ENCODE measurements at places on chromosomes 16 and 17.

GRCh38 chr17:70859829-70860228 is 690.5 kb downstream of the KCNJ2 start:
- DNase-seq = no peak

DNA sequence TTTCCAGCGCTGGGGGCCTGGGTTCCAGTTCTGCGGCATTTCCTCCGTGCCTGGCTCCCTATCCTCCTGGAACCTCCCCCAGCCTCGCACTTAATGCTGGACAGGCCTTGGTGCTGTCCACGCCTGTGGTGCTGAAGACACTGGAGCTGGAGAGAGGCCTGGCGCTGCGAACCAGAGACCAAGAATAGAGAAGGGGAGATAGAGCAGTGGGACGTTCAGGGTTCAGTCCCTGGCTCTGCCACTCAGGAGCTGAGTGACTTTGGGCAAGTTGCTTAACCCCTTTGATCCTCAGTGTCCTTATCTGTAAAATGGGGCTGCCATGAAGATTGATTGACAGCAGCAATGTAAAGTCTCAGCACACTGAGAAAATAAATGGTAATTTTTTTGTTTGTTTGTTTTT is 11.9 kb downstream of the SBK1 start:
- DNase-seq = no peak

- DNase-seq = no peak
Measured at GRCh38 chr16:89565506-89566372, 5.3 kb downstream of the RPL13 start.

DNA sequence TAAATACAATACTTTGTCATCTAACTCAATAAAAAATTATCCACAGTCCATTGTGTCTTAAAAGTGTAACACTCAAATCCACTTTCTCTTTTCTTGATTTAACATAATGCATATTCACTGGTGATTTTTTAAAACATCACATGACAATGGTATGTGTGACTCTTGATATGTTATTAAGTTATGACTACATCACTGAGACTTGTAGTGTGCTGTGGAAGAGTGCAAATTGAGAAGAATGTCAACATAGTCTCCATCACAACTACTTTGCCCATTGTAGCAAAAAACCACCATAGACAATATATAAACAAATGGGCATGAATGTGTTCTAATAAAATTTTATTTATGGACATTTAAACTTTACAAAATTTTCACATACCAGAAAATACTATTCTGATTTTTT is 380.7 kb upstream of the PMFBP1 start:
- DNase-seq = no peak

DNA sequence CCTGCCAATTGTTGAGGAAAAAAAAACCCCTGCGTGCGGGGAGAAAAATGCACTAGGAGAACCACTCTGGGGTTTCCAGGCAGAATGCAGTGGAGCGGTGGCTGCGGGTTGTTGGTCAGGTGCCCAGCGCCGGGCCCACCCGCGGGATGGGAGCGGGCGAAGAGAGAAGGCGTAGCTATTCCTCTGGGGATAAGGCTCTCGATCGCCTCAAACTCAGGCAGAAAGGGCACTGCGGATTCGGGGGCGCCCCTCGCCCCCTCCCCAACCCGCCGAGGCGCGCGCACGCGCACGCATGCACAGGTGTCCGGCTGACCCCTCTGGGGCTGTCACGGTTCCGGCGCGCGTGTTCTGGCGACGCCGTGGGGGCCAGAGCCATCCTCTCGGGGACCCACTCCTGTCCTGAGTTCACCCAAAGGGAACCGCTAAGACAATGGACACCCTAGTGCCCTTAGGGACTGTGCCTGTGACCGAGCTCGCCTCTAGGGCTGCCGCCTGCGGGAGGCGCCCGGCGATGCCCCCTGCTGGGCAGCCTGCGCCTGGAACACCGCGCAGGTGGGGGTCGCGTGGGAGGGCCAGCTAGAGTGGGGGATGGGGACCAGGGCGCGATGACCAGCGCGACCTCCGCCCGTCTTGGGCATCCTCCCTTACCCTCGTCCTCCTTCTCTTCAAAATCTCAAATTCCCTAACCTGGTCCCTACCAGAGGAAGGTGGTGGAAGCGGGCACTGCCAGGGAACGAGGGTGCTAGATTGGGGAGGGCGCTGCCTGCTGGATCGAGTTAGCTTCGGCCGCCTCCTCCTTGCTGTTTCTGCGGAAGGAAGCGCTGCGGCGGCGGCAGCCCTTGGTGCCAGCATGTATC is 14.4 kb upstream of the CBX8 start:
- no peak for DNase-seq

DNA sequence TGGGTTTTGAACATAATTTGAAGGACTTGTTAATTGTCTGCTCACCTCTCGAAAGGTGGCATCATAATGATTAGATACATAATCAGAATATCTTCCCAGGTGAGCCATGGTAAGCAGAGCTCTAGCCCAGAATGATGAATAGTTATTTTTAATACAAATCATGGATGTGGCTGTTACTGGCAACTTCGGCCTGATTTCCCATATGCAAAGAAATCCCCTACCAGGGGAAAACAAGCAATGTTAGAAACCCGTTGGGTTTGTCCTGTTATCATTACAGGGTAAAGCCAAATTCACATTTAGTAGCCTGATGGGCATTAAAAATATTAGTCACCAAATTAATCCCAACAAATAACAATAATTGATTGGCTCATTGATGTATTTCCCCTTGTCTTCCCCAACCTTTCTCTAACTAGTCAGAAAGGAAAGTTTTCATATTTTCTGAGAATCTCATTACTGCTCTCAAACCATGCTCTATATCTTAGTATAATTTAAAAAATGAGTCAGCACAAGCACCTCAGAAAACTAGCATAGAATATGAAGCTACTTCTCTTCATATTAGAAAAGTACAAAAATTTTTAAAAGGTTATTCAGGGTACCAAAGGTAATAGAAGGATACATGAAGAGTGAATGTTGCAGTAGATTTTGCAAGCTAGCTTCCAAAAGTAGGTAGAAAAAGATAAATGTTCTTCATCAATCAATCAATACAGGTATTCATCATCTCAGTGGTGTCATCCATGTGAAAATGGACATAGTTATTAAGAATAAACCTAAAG is 5.0 kb downstream of the STAT5B start:
- no peak for DNase-seq

- DNase-seq = no peak
Measured at GRCh38 chr17:79463421-79464317, 147.2 kb downstream of the RBFOX3 start.

DNA sequence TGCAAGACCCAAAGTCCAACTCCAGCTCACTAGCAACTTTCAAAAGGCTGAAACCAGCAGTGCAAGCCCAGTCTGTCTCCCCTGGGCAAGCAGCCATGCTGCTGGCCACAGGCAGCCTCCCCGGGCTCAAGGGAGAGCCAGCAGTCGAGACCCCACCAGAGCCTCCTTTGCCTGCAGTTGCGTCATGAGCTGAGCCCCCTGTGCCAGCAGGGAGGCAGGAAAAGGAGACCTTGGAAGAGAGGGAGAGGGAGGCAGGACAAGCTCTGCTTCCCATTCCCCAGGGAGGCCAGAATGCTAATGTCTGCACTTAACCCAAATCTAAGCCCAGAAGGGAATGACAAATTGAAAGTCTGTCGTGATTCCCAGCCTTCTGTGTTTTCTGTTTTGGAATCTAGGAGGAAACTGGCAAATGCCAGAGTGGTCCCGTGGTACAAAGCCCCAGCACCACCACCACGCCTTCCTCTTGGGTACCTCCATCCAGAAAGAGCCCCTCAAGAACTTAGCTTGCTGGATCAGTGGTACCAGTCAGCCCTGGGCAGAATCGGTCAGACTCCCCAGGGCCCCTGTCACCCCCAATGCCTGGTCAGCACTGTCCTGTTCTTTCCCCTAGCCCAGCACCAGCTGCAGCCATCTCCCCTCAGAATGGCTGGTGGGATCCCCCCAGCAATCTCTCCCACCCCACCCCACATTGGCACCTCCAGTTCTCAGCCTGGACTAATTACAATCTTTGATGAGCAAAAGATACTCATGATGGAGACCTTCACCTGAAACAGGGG is 99.3 kb upstream of the TNRC6C start:
- DNase-seq = no peak

GRCh38 chr17:9230346-9230745 is 209.0 kb downstream of the NTN1 start:
- no peak for DNase-seq

- no peak for DNase-seq
Measured at GRCh38 chr17:13310858-13311257, 290.9 kb downstream of the HS3ST3A1 start.

DNA sequence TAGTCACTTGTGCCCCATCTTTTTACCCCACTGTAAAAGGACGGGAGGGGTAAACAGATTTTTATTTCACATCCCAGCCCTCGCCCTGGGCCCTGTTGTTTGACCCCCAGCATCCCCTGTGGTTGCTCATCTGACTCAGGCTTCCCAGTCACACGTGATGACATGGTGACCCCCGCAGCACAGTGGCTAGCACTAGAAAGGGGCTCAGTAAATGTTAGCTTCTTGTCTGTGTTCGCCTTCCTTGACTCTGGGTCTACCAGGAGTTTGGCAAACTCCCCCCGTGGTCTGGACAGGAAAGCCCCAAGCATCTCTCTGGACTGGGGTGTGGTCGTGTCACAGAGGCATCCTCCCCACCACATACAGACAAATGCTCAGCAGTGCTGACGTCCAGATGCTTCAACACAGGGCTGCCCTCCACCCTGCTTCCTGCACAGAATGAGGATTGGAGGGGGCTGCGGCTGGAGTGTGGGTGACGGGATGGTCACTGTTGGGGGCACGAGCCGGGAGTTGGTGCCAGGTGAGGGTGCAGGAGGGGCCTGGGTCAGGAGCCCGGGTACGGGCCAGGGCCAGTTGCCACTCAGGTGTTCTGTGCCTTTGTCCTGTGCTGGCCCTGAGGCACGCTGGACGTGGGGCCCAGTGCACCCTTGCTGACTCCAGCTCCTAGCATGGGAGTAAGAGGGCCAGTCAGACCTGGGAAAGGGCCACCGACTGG is 69.1 kb downstream of the METRNL start:
- DNase-seq = no peak

GRCh38 chr16:51450909-51451308 is 299.8 kb upstream of the SALL1 start:
- DNase-seq = no peak

GRCh38 chr17:66932311-66932710 is 32.2 kb upstream of the CACNG4 start:
- DNase-seq = no peak

DNA sequence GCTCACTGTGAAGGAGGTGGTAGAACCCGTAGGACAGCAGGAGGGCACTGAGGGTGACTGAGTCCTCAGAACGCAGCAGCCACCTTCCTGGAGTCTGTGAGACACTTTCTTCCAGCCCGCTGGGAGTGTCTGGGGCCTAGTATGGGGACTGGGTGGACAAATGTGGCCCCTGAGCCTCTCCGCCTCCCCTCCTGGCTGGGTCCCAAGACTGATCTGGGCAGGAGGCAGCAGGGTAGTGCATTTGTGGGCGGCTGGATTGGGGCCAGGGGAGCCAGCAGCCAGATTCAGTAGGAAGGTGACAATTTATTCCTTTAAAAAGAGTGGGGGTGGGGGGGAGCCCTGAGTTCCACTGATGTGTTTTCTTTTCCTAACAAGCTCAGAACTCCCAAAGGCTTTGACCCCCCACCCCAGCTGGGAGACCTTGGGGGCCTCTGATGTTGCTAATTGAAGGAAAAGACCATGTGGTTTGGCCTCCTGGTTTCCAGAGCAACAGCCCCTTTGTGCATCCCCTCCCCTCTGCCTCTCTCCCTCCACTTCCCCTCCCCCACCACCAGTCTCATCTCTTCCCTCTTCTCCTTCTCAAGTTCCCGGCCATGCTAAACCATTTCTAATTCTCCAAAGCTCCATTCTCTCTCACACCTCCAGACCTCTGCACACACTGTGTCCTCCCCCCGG is 4.4 kb downstream of the CLEC19A start:
- DNase-seq = peak; percentile 13

DNA sequence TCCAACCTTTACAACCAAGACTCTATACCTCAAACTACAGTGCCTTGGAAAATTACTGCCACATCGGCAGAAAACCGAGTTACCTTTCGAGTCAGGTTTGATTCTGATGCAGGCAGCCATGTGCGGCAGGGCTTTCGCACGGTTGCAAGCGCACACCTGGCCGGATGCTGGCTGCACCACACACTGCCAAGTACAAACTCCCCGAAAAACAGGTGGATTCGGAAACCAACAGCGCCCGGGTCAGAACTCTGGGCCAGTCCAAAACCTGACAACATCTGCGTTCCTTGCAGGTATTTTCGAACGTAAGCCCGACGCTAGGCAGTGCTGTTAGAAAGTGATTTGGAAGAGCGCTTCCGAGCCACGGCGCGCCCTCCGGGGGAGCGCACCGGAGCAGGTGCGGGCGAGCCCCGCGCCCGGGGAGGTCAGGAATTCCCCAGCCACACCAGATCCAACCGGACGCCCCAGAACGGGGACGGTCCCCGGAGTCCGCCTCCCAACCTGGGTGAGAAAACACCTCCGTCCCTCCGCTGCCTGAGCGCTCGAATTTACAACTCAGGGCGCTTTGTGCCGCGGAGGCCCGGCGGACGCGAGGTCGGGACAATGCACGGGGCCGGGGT is 1.2 kb downstream of the USP7 start:
- DNase-seq = no peak

DNA sequence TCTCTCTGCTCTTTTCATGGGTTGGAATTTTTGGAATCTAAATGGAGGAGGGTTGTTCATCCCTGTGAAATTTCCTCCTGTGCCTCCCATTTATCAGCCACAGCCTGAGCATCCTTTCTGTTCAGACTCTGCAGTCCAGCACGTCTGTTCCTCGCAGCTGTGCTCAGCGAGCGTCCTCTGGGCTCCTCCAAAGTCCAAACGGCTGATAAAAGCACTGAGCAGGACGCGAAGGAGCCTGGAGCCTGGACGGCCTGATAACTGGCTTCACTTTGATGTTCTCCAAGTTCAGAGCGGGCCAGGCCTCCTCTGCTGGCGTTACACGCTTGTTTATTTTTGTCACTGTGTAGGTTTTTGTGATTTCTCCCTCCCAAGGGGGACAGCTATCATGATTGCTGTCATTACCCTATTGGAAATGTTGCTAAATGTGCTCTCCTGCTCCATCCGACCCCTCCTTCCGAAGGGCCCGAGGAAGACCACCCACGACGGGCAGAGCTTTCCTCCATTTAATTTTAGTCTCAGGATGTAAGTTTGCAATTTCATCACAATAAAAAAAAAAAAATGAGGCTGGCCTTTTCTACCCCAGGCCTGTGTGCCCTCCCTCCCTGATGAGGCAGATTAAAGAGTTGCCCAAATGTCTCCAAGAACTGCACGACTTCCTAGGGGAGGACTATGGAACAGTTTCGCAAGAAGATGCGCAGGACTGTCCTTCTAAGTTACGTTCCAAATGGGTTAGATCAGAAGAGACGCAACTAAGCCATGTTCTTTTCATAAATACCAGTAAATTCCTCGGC is 290.5 kb upstream of the FOXF1 start:
- no peak for DNase-seq

DNA sequence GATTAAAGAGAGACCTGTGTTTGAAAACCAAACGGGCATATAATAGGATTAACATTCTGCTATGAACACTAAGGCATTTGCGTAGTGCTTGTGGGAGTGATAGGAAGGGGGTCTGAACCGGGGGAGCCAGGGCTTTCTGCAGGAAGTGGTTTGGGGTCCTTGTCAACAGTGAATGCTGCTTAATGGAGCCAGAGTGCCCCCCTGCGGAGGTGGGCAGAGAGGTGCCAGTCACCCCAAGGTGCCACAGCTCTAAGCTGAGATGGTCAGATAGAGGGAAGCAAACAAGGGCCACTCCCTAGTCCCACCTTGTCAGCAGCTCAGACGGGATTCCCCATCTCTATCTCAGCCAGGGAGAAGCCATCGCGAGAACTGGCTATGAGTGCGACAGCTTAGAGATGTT is 17.7 kb downstream of the NAA60 start:
- DNase-seq = no peak

- no peak for DNase-seq
Measured at GRCh38 chr17:70313086-70313852, 143.9 kb downstream of the KCNJ2 start.
